ENCODE measurements at places on chromosomes 5 and 9.

DNA sequence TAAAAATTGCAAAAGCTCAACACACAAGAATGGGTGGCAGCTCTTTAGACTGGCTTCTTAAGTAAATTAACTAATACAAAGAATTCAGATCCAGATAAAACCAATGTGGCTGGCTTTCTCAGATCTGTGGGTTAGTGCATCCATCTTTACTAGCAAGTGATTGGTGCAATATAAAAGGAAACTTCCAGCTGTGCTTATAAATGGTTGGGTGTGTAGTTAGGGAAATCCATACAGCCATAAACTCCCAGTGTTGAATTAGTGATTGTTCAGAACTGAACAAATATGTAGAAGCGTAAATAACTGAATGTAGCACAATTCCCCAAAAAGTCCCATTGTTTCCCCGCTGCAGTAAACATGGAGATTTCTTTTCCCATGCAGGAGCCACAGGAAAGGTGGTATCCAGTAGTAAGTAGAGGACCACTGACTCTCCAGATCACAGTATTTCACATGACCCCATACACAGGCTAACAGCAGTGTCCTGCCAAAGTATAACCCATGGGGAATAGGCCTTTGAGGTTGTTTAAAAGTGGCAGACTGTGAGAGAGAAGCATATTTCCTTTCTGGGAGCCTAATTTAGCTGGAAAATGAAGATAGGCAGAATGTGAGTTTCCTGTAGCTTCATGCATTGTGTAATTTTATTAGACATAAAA lies 173.1 kb upstream of the SLC12A2 start:
- DNase-seq: no peak

- DNase-seq: no peak
Measured at GRCh38 chr5:16812911-16813310, 123.2 kb downstream of the MYO10 start.

GRCh38 chr9:120564589-120564988 lies 15.4 kb downstream of the CDK5RAP2 start:
- no peak for DNase-seq

- peak; percentile 58 for DNase-seq
Measured at GRCh38 chr5:172833686-172834414, at the start of gene ERGIC1. TSS of gene ERGIC1 (plus strand) at chr5:172834251. CDS start at chr5:172834414, 163 bp downstream.

Measured in neuronal stem cell (in vitro differentiated cells).